ENCODE measurements at places on chromosomes 16 and 17.

GRCh38 chr16:11109566-11109965 lies 146.4 kb downstream of the SOCS1 start:
- DNase-seq, result no peak

DNA sequence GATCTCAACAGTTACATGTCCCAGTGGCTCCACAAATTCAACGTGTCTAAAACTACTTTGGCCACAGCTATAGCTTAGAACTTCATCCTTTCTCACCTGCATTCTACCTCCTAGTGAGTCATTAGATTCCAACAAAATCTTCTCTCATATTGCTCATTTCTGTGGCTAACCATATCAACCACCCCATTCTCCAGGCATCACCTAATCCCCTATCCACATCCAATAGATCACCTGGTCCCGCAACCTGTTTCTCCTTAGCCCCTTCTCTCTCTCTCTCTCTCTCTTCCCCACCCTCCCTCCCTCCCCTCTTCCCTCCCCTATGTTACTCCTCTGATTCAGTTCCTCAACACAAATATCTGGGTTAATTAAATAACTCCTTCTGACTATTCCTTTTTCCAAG lies 64.6 kb downstream of the ANKFN1 start:
- DNase-seq, result no peak

- DNase-seq, result no peak
Observed at GRCh38 chr16:50152351-50152806, 727 bp upstream of the TENT4B start.

GRCh38 chr17:57603978-57604377 lies 141.1 kb downstream of the CCDC182 start:
- DNase-seq, result no peak

DNA sequence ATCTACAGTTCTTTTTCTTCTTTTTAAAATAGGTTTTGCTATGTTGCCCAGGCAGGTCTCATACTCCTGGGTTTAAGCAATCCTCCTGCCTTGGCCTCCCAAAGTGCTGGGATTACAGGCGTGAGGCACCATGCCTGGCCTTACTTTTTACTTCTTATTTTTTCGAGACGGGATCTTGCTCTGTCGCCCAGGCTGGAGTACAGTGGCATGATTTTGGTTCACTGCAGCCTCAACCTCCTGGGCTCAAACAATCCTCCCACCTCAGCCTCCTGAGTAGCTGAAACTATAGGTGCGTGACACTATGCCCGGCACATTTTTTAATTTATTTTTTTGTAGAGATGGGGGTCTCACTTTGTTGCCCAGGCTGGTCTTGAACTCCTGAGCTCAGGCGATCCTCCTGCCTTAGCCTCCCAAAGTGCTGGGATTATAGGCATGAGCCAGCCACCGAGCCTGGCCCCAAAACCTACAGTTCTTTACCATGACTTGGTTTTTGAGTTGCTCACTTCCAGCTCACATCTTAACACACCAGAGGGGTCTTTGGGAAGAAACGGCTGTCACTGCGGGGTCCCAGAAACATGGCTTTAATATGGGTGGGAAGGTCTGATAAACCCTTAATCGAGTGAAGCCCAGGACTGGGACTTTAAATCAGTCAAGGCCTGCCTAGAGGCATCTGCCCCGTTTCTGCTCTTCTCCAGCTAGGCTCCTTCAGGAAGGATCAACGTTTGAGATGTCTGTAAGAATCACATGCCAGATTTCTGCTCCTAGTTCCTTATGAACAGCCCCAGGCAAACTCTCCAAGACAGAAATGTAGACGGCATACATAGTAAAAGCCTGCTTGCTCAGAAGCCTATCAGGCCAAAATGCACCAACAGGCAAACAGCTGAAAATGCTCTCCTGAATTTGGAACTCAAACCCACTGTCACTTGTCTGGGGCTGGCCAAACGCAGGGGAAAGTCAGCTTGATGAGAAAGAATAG lies 91.7 kb upstream of the TOB1 start:
- no peak for DNase-seq

DNA sequence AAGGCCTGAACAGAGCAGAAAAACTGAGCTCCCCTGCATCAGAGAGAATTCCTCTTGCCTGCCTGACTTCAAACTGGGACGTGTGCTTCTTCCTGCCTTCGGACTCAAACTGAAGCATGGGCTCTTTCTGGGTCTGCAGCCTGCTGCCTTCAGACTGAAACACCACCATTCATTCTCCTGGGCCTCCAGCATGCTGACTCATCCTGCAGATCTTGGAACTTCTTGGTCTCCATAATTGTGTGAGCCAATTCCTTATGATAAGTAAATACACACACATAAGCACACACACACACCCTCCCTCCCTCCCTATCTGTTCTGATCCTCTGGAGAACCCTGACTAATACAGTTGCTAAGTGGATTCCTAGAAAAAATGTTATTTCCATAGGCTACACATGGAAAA lies 874.3 kb upstream of the EEF2KMT start:
- no peak for DNase-seq

DNA sequence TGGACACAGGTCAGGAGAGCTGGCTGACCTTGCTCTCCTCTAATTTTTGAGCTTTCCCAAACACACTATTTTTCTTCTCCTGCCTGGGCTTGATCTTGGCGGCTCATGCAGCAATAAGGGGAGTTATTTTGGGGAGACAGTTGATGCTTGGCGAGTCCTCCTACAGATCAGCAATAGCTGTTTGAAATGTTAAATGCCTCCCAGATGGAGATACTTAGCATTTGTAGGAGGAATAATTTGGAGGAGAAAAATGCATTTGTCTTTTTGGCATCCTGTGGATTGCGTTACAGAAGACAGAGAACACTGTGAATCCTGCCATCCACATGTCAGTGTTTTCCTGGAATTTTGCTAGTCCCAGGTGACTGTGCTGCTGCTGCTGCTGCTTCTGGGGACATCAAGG lies 328.0 kb upstream of the XYLT1 start:
- DNase-seq, result no peak

- DNase-seq, result no peak
Observed at GRCh38 chr16:47079860-47080259, 63.9 kb downstream of the NETO2 start.

- DNase-seq, result no peak
Observed at GRCh38 chr16:15925631-15926030, 23.8 kb upstream of the ABCC1 start.

- no peak for DNase-seq
Observed at GRCh38 chr17:10474536-10474935, 5.2 kb upstream of the MYH4 start.

- DNase-seq, result no peak
Observed at GRCh38 chr16:3498988-3499387, 1.8 kb upstream of the CLUAP1 start.

GRCh38 chr16:70681382-70682238 lies 4.2 kb downstream of the MTSS2 start:
- no peak for DNase-seq

DNA sequence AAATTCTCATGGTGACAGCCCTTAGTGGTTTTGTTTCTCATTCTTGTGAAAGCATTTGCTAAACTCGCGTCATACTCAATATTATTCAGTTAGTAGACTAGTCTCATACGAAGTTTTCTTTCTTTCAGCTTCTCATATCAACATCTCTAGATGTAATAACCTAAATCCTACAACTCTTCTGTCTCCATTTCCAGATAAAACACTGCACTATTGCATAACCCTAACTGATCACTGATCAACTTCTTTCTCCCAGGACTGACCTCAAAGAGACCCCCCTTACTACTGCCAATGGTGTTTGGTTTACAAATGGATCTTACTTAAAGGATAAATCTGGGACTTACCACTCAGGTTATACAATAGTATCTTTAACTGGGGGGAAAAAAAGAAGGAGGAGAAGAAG lies 36.3 kb upstream of the TEKT1 start:
- no peak for DNase-seq

DNA sequence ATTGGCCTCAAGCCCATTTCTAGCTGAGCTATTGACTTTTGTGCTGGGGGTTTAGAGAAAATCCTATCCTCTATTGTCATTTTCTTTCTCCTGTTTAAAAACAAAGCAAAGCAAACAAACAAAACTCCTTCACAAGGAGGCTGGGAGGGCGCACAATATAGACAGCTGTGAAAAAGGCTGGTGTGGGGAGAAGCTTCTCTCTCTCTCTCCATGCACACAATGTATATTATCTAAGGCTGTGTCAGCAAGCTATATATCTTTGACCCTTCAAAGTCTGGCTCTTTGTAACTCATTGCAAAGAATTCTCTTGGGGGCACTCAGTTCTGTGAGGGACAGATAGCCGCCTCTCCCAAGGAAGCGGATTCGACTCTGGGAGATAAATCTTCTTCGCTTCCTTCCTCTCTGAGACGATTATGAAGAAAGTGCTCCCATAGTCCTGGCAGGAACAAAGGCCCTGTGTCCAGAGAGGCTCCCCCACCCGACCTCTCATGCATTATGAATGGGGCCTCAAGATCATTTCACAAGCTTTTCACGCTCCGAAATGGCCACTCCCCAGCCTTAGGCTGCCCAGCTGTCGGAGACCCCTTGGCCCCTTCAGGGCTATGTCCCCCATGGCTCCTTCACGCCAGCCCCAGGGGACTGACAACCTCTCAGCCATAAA lies 33.2 kb upstream of the MEAK7 start:
- no peak for DNase-seq

GRCh38 chr16:28867241-28867640 lies 3.6 kb downstream of the SH2B1 start:
- DNase-seq, result no peak

- DNase-seq, result no peak
Observed at GRCh38 chr16:59296888-59297287, 562.8 kb upstream of the GOT2 start.

DNA sequence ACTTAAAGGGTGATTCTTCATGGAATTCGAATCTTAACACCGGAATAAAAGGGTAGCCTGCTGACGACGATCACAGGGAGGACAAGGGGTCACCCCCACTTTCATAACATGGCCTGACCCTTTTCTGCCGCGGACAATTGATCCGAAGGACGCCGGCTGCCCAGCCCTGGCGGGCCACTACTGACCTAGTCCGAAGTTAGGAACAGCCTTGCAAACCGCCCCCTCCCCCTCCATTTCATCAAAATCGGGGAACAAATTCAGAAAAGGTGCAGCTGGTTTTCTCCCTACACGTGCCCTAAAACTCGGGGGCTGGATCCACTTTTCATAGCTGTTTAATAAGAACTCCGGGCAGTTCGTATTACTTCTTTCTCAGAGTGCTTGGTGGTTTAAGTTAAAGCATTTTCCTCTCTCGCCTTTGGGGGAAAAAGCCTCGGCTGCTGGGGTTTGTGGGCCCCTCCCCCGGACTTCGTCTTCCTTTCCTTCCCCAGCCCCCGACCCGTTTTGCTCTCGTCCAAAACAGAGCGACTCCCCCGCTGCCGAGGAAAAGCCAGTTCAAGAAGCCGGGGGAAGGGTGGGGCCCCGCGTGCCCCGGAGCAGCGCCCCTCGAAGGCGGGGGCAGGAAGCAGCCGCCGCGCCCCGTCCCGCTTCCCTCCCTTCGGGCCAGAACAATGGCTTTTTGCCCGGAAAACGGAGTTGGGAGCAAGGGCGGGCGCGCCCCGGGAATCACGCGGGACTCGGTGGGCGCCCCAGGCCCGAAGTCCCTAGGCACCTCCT lies 641 bp upstream of the CBX2 start:
- DNase-seq, result peak; percentile 84

GRCh38 chr17:50899559-50900319 lies 33.6 kb upstream of the TOB1 start:
- DNase-seq, result no peak

Measured in right forelimb (tissue), 1 donor.